NCI-H524 treated with DMSO at 0.1 percent for 48 hours (cell line): ENCODE measurements at places on chromosomes 16 and 17.

- DNase-seq: no peak
Measured at GRCh38 chr16:4361944-4362311, 9.7 kb upstream of the VASN start.

GRCh38 chr16:2784358-2785100 lies 2.8 kb downstream of the PRSS33 start:
- DNase-seq: no peak

GRCh38 chr17:82734987-82735866 lies at the start of gene FN3K:
Gene FN3K, plus strand, starts transcription at chr17:82735615. Its CDS starts 22 bp downstream, at chr17:82735637.
- no peak for DNase-seq

- DNase-seq: no peak
Measured at GRCh38 chr16:61296814-61297213, 739.4 kb downstream of the CDH8 start.

DNA sequence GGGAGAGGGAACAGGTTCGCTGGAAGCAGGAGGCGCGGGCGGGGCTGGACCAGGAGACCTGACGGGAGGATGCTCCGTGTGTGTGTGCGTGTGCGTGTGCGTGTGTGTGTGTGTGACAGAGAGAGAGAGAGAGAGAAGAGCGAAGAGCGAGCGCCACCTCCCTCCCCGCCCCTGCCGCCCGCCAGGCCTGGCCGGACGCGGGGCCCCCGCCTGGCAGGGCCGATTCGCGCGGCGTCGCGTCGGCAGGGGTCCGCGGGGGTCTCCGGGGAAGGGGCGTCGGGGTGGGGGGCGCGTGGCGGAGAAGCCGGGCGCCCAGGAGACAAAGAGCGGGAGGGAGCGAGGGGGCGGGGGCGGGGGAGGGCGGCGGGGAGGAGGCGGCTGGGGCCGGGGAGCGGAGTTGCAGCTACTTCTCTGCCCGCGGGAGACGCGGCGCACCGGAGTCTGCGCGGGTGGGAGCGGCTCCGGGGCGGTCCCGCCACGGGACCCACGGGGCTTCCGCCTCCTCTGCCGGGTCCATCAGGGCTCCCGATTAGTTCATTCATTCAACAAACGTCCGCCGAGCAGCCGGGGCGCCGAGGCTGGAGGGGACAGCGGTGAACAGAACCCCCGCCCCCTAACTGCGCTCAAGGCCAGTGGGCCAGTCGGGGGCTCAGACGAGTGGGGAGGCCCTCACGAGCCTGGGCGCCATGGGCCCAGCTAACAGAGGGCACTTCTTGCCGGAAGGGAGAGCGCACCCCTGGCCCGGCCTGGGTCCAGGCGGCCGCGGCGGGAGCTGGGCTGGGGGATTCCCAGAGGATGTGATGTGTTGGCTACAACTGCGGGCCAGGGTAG lies at the start of gene SAMD14:
SAMD14 (minus strand) TSS at position 433 of the 831 bp plus-strand sequence. CDS start 5,201 bp downstream, outside the sequence.
- DNase-seq: no peak

DNA sequence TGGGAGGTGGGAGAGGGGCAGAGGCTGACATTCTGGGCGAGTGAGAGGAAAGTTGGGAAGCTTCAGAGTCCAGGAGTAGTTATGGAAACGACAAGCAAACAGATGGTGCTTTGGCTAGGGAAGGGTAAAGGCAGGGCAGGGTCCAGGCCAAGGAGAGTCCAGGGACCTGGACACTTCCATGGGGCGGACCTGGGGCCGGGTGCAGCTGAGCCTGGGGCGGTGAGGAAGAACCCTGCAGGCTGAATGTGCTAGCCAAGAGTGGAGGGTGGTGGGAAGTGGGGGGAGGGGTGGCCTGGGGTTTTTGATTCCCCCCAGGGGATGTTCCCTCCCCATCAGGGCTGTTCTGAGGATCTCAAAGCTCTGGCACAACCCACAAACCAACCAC lies 2.6 kb downstream of the PPP1R9B start:
- DNase-seq: no peak

- DNase-seq: no peak
Measured at GRCh38 chr17:17667947-17668346, 13.3 kb upstream of the RAI1 start.

GRCh38 chr16:66152181-66152580 lies 214.3 kb upstream of the CDH5 start:
- no peak for DNase-seq

DNA sequence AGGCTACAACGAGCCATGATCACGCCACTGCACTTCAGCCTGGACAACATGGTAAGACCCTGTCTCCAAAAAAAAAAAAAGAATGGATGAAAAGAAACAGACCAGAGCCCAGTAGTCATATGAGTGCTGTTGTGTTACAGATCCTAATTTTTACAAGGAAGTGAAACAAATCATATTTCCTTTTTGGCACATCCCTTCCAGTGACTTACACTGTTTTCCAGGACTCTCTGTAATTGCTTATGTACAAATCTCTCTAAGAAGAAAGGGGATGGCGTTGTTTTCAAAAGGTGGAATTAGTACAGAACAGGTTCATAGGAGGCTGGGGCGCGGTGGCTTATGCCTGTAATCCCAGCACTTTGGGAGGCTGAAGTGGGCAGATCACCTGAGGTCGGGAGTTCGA lies 19.8 kb upstream of the ZNF594 start:
- DNase-seq: no peak

DNA sequence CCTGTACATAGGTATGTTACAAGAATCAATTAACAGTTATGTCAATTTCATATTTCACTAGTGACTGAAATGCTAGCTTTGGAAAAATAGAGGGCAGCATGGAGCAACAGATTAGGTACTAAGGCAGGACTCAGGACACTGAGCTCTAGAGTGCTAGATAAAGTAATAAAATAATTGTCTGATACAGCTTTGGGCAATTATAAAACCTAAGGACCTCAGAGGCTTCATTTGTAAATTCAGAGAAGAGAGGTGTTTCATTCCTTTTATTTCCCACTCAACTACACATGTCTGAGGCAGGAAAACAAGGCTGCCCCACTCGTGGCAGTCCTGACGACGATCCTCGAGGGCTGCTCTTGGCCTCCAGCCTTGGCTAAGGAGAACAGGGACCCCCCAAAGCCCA lies 81.5 kb downstream of the CA4 start:
- DNase-seq: no peak

- DNase-seq: no peak
Measured at GRCh38 chr16:21600031-21600773, 825 bp downstream of the METTL9 start.

DNA sequence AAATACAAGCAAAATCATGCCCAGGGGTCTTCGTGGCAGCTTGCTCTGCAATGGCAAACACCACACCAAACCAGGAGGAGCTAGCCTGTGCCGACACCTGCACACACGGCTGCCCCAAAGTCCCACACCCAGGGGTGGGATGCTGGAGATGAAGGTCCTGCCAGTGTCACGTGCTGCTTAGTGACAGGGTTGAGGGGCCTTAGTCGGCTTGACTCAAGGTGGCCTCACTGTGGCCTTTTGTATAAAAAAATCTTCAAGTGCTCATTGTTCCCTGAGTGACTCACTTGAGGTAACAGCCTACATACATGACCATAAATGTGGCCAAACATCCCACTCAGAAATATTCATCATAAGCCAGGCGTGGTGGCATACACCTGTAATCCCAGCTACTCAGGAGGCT lies 7.3 kb downstream of the TRIM65 start:
- no peak for DNase-seq

- DNase-seq: no peak
Measured at GRCh38 chr16:87922250-87922871, 14.0 kb downstream of the CA5A start.

GRCh38 chr16:2090777-2091546 lies 43.2 kb downstream of the TSC2 start:
- no peak for DNase-seq

DNA sequence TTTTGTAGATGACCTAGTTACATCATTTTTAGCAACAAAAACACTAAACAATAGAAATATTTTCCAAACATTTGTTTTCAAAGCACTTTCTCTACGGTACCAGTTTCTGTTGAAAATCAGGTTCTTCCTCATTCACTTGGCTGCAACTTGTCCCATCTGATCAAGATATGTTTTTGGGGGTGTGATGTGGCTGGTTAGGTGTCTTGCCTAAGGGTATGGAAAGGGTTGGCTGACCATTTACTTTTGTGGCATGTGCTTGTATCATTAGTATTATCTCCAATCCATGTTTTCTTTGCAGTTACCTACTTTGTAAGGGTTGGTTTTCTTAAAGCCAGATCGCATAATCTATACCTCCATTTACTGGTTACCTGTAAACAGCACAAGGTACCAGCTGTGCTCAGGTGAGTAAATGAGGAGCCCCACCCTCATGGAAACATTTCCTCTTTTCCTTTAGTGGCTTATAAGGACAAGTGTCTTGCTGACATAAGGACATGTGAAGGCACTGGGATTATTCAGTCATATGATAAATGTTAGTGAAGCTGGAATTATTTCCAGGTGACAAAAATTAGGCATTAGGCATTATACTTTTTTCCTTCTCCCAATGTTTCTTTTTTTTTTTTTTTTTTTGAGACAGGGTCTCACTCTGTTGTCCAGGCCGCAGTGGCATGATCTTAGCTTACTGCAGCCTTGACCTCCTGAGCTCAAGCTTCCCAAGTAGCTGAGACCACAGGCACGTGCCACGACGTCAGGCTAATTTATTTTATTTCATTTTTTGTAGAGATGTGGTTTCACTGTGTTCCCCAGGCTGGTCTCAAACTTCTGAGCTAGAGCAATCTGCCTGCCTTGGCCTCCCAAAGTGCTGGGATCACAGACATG lies 162.0 kb downstream of the CCDC182 start:
- no peak for DNase-seq

DNA sequence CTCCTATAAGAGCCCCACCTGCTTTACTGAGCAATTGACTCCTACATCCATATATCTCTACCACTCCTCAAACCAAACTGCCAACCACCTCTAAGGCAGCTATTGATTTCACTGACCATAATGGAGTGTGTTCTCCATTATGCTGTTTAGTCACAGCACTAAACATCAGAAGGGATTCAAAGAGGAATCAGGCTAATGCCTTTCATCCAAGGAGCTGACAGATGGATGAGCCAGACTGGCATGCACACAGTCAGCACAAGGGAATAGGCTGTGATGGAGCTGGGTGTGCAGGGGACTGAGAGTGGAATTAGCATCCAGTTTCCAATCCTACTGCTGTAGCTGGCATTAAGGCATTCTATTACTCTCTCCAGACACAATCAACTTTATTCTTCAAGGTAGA lies 88.7 kb upstream of the CCL2 start:
- no peak for DNase-seq

- DNase-seq: no peak
Measured at GRCh38 chr16:80682421-80683070, 121.9 kb downstream of the CDYL2 start.

DNA sequence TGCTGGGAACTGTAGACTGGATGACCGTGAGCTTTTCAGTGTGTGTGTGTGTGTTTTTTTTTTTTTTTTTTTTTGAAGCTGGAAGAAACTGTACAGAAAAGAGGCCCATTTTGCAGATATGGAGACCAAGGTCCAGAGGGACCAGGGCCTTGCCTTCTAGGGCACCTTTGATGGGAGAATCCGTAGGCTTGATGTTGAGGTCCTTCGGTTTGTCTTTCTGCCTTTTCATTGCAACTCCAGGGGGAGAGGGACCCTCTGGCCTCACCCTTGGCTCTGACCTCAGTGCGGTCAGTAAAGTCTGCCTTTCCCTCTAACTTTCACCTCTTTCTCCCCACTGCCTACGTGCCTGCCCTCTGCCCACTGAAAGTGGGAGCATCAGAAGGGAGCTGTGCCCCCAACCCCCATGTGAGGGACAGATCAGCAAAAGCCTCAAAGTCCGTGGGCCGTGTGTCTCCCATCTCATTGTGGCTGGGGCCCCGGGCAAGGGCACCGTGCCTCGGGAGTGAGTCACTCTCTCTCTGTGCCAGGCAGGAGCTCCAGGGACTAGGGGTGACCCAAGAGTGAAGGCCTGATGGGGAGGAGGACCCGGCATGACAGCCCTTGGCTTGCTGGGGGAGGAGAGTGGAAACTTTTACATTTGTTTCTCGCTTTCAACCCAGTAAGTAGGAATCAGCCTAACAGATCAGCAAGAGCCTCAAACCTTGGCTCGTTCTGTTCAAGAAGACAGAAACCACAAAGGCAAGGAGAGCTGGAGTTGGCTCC lies 123.6 kb downstream of the CMIP start:
- no peak for DNase-seq

GRCh38 chr17:82236142-82236971 lies 7.5 kb downstream of the SLC16A3 start:
- DNase-seq: no peak

- no peak for DNase-seq
Measured at GRCh38 chr16:69837380-69837779, 75.2 kb downstream of the WWP2 start.

DNA sequence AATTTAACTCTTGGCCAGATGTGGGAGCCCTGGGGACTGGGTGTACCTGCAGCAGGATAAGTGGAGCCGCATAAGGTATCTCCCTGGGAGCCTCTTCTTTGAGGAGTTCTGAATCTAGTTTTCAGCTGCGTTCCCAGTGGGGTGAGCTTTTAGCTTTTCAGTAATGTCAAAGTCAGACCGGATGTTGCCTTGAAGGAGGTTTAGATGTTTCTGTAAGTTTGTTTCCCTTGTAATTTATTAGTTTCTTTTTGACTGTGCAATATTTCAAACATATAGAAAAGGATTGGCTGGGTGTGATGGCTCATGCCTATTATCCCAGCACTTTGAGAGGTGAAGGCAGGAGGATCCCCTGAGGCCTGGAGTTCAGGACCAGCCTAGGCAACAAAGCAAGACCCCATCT lies 98.6 kb upstream of the EEF2KMT start:
- no peak for DNase-seq

DNA sequence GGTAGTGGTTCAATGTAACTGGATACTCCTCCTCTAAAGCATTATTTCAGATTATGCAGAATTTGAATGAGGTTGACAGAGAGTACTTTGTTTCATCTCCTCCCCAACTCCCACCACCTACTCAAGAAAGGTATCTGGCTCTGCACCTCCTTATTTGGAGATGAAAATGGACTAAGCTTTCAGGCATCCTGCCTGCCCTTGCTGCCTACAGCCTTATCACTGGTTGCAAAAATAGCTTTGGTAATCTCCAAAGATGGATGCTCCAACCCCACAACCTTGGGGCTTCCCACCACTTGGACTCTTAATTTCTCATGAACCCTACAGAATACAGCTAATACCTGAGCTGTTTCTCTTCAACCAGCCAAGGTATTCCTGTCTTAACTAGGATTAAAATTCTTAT lies 45.3 kb upstream of the CORO6 start:
- no peak for DNase-seq

DNA sequence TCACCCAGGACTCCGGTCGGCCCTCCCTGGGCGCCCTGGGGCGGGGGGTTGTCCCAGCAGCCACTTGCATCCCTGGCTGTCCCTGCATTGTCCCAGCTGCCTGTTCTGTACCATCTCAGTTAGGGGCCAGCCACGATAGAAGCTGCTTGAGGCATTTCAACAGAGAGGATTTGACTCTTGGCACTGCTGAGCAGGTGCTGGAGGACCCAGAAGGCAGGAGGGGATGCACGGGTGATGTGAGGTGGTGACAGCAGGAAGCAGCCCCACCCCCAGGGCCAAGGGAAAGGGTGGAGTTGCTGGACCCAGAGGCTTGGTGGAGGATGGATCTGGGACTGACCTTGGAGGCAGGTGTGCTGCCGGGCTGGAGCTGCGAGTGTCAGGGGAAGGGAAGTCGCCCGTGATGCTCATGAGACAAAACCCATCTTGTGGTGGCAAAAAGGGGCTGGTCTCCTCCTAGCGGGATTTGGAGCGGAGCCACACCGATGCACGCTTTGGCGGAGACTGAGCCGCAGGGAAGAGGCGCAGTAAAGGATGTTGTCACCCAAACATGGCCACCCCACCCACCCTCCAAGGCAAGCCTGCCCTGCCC lies 188.0 kb upstream of the GSE1 start:
- DNase-seq: no peak
